Uterus (tissue), 4 donors: ENCODE measurements at places on chromosomes 4 and X. TPM values are rescaled to one million over a fixed set of nuclear protein-coding genes. Genes with fewer than 3 reads are reported as not detected.

GRCh38 chr4:181249031-181249430 lies 994.2 kb upstream of the TENM3 start:
- DNase-seq, result no peak

- no peak for DNase-seq
These were observed 412.2 kb downstream of the PPP3CA start for GRCh38 chr4:100935090-100935489.

- no peak for DNase-seq
These were observed 208.6 kb upstream of the TACR3 start for GRCh38 chr4:103928370-103928769.

DNA sequence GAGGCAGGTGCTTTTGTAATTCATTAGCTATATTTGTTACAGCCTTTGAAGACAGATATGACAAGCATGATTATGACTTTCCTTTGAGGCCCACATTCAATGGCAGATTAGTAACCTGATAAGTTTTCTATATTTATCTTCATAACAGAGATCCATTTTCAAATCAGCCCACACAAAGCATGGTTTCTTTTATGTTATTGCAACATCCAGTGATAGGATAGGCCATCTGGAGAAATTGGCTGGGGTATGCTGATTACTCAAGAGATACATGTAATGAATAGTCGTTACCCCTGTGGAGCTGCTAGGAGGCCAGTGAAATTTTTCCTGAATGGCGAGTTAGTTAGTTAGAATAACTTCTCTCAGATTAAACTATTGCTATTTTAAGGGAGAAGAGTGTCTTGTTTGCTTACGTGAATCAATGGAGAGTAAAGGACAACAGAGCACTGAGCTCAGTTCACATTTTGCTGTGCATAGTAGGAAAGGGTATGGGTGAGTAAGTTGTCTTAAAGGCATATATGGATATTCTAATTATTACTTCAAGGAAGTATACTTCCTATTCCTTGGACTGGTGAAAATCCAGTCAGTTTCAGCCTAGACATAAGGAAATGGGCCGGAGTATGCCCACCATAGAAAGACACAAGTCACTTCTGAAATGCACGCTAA lies 79.2 kb upstream of the DKK2 start:
- no peak for DNase-seq

DNA sequence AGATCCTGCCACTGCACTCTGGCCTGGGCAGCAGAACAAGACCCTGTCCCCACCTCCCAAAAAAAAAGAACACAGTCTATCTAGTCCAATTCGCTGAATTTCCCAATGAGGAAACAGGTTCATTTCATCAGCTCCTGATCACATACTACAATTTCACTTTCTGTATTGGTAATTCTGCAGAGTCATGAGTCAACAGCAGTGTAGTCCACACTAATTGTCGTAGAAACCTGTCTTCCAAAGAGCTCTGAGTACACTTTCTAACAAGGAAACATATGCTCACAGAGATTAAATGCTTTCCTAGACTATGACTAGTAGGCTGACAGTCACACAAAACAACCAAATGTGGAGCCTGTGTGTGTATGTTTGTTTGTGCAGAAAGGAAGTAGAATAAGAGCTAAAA lies 91.9 kb downstream of the GPC4 start:
- no peak for DNase-seq

The CEP135 gene
- total RNA-seq, result 6.1 TPM

The MPC1L gene
- not detected for total RNA-seq
